Activated CD4-positive, alpha-beta T cell treated with anti-CD3 and anti-CD28 coated beads for 1 hour (primary cell): ENCODE measurements at places on chromosomes 4 and X.

DNA sequence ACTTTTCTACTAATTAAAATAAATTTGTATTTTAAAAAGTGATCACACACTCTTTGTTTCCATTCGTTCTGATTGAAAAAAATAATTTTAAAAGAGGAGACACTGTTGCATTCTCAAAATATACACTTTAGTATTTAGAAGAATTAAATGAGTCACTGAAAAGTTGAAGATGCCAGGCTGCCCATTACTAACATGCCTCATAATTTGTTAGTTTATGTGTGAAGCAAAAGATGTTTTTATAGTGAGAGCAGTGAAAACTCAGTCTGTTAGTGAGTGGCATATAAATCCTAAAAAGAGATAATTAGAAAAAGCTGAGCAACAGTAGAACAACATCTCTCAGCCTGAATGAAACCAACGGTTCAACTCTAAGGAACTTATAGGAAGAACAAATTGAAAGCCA is 143.4 kb downstream of the CDS1 start:
- no peak for DNase-seq

GRCh38 chrX:118755633-118756032 is 28.2 kb downstream of the IL13RA1 start:
- DNase-seq, result no peak

GRCh38 chrX:40062525-40063155 is 35.1 kb downstream of the BCOR start:
- DNase-seq, result no peak

DNA sequence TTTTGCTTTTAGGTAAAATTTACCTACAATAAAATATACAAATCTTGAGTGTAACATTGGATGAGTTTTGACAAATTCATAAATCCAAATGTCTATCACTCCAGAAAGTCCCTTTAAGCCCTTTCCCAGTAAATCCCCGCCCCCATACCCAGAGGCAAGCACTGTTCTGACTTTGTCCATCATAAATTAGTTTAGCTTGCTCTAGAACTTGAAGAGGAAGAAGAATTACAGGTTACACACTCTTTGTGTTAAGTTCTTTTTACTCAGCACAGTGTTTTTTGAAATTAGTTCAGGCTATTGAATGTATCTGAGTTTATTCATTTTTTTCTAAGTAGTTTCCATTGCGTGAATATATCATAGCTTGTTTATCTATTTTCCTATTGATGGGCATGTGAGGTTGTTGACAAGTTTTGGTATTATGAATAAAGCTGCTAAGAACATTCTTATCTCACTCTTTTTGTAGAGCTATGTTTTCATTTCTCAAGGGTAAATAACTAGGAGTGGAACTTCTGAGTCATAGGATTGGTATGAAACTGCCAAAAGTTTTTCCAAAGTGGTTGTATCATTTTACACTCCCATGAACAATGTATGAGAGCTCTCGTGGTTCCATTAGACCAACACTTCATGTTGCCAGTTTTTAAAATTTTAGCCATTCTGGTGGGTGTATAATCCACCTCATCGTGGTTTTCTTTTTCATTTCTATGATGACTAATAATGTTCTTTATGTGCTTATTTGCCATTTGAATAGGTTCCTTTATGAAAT is 22.4 kb upstream of the HPSE start:
- no peak for DNase-seq

DNA sequence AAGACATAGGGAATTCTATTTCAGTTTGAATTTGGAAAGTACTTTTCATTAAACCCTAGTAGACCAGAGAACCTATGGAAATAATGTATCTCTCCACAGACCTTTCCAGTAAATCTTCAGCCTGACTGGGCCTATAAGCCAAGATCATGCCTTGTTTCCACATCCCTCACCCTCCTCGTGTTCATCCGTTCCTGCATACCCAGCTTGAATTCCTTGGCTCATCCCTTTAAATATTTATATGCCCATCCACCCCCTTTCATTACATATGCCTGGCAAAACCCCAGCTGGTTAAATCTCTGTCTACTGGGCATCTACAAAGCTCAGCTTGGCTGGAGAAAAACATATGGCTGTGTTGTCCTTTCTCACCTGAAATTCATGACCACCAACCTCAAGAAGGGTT is 32.4 kb downstream of the SLC2A9 start:
- DNase-seq, result no peak

DNA sequence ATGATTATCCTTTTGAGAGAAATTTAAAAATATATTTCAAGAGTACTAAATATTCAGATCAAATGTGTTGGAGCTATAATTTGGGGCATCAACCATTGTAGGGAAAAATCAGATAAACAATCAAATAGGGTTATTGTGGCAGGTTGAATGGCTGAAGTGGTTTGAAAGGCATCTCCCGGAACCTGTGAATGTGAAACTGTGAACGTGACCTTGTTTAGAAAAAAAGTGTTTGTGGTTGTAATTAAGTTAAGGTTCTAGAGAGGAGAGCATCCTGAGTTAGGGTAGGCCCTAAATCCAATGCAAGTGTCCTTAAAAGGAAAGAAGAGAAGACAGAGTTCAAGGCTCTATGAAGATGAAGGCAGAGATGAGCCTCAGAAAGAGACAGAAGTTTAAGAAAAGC is 37.4 kb downstream of the ADGRA3 start:
- DNase-seq, result no peak

DNA sequence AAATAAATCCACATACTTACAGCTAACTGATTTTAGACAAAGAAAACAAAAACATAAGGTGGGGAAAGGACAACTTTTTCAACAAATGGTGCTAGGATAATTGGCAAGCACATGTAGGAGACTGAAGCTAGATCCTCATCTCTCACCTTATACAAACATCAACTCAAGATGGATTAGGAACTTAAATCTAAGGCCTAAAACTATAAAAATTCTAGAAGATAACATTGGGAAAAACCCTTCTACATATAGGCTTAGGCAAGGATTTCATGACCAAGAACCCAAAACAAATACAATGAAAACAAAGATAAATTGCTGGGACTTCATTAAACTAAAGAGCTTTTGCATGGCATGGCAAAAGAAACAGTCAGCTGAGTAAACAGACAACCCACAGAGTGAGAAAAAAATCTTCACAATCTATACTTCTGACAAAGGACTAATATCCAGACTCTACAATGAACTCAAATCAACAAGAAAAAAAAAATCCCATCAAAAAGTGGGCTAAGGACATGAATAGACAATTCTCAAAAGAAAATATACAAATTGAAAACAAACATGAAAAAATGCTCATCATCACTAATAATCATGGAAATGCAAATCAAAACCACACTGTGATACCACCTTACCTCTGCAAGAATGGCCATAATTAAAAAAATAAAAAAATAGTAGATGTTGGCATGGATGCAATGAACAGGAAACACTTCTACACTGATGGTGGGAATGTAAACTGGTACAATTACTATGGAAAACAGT is 14.1 kb upstream of the AFP start:
- DNase-seq, result no peak
